ENCODE measurements at places on chromosomes 12 and 14.

DNA sequence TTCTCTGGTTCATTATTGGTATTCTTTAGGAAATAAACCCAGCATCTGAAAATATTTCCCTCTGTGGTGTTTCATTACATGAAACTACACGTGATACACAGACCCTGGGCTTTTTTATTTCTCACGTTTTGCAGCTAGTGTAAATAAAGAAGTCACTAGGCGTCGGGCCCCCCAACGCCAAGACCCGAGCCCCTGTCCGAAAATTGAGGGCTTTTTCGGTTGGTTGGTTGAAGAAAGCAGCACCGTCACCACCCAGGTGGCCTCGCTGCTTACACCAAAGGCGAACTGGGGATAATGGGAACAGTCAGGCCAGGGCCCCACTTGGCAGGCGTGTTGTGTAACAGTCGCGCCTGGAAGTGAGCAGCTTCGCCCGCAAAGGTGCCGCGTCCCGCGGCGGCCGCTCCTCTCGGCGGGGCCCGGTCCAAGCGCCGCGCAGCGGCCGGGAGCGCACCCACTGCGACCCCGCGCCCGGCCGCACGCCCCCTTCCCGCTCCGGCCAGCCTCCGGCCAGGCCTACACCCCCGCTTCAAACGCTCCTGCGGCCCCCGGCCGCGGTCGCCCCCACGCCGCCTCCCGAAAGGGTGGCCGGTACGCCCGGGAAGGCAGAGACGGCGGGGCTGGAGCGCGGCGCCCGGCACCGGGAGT, 1.2 kb downstream of the DUSP16 start:
- peak; percentile 77 for DNase-seq

GRCh38 chr14:71328183-71328582, 420.9 kb downstream of the PCNX1 start:
- no peak for DNase-seq

- DNase-seq: no peak
Observed at GRCh38 chr12:22287101-22287500, 47.4 kb downstream of the ST8SIA1 start.

GRCh38 chr14:30748343-30748742, 126.0 kb upstream of the COCH start:
- no peak for DNase-seq

DNA sequence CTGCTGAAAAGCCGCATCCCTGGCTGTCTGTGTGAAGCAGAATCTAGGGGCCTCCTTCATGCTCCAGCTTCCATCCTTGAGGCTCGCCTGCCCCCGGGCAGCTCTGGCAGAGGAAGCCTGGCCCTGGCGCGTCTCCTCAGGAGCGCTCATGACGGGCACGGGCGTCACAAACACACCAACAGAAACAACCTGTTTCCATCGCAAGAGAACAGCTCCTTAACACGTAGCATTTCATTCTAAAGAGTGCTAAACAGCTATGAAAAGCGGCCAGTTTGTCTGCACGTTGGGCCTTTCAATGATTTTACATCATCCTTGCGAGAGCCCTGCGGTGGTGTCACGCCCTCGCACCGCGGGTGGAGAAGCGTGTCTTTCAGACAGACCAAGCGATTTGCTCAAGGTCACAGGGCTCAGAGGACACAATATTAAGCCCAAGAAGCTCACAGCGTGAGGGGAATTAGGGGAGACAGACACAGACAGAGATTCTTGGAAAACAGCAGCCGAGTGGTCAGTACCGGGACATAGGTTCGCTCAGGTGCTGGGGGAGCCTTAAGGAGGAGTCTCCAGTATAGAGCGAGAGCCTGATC, 4.9 kb downstream of the ADGRD1 start:
- no peak for DNase-seq
